CD4-positive, alpha-beta T cell treated with Interleukin-6 at 100 ng/mL for 8 hours (primary cell): ENCODE measurements at places on chromosomes 6 and 20.

GRCh38 chr6:163459536-163459935 is 45.0 kb downstream of the QKI start:
- DNase-seq, result no peak

DNA sequence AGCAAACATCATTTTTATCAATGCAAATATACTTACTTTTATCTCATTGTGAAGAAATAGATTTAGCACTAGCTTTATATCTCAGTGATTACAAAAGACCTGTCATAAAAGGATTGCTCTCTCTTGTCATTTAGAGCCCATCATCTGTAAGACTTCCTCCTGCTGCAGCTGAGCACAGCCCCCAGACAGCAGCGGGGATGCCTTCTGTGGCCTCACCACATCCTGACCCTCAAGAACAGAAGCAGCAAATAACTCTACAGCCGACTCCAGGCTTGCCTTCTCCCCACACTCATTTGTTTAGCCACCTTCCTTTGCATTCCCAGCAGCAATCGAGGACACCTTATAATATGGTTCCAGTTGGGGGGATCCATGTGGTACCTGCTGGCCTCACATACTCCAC is 127.0 kb upstream of the EDN1 start:
- peak; percentile 55 for DNase-seq

GRCh38 chr6:33761922-33762629 is 15.4 kb upstream of the IP6K3 start:
- peak; percentile 27 for DNase-seq

GRCh38 chr20:44772636-44773035 is 27.0 kb downstream of the KCNK15 start:
- no peak for DNase-seq

GRCh38 chr6:34362176-34362575 is 30.3 kb downstream of the NUDT3 start:
- DNase-seq, result no peak

DNA sequence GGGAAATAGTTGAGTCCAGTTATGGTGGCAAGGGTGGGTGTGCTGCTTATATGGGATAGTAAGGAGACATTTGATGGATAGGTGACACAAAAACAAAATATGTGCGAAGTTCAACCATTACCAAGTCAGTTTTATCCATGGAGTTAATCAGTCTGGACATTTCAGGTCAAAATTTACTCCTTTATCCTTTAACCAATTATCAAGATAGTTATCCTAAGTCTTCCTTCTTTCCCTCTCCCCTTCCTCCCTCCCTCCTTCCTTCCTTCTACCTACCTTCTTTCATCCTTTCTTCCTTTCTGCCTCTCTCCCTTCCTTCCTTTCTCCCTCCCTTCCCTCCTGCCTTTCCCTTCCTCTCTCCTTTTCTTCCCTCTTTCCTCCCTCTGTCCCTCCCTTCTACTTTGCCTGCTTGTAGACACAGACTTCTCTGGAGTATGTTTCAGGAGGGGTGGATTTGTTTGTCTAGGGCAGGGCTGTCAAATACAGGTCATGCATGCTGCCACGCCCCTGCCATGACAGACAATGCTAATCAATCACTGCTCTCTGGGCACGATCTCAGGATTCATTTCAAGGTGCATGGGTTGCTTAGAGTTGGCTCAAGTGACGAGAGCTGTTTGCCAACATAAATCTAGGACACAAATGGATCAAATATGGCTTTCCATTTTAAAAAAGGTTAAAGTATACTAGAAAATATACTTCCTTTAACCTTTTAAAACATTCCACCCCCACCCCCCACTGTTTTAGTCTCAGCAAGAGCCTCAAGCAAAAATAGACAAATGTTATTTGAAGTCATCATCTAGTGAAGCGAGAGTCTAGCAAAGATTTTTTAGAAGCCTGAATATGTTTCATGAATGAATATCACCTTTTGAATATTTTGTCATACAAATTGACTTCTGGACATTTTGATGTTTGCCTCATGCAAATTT is 281.6 kb upstream of the CITED2 start:
- DNase-seq, result no peak

GRCh38 chr6:30061858-30062458 is 893 bp downstream of the POLR1H start:
- peak; percentile 50 for DNase-seq

DNA sequence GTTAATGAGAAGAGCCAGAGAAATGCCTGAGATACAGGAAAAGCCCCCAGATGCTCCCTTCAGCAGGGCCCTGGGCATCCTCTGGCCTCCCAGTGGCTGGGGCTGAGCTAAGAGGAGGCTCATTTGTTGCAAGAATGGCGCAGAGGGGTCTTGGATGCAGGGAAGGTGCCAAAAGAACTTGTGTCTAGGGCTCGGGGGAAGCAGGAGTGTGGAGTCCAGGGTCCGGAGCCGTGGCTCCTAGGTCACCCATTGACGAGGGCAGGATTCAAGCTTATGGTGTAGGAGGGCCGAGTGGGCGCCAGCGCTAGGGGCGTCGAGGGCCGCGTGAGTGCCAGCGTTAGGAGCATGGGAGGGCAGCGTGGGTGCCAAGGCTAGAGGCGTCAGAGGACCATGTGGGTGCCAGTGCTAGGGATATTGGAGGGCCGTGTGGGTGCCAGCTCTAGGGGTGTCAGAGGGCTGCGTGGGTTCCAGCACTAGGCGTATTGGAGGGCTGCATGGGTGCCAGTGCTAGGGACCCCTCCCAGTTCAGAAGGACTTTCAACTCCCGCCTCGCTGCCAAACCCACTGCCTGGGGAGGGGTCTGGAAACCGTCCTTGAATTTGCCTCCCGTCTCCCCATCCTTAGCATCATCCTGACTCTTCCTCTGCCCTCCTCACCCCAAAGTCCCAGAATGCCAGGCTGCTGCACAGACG is 250.5 kb upstream of the AFDN start:
- no peak for DNase-seq

GRCh38 chr20:41649489-41649888 is 31.3 kb upstream of the CHD6 start:
- no peak for DNase-seq

DNA sequence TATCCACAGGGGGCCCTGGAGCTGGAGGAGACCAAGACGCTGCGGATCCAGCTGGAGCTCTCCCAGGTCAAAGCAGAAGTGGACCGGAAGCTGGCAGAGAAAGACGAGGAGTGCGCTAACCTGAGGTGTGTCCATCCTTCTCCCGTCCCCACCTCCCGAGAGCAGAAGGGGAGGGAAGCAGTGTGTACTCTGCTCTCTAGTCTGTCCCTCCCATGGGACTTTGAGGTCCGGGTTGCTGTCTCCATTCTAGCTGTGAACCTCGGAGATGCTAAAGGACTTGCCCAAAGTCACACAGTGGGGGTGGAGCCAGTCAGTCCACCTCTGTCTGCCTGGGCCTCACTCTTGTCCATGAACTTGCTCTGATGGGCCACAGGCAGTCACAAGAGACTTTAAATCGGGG is 44.1 kb downstream of the MYH7B start:
- no peak for DNase-seq

DNA sequence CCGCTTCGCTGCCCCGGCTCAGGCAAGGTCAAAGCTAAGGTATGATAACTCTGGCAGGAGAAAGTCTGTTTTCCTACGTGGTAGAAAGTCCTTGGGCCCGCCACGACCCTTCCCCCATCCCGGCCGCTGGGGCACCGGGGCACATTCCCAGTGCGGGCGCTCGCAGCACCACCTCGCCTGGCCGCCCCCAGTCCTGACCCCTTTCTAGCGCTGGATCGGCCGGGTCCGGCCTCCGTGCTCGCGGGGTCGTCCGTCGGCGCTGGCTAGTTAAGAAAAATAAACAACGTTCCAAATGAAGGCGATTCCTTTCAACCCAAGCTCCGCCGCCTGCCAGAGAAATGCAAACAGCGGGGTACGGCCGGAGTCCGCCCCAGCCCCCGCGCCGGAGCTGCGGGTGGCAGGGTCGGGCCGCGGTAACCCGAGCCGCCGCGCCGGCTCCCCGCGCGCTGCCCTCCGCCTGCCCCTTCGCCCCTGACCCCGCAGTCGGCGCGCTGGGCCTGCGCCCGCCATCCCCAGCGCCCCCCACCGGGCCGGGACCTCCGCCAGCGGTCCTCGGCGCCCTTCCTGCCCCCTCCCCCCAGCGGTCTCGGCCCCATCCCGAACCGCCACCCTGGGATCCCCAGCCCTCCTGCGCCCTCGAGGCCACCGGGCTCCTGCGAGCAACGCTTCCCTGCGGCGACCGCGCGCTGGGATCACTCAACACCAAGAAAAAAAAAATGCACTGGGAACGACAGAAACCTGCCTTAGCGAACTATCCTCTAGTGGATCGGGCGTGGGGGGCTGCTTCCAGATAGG is 37.6 kb downstream of the NCR2 start:
- no peak for DNase-seq

DNA sequence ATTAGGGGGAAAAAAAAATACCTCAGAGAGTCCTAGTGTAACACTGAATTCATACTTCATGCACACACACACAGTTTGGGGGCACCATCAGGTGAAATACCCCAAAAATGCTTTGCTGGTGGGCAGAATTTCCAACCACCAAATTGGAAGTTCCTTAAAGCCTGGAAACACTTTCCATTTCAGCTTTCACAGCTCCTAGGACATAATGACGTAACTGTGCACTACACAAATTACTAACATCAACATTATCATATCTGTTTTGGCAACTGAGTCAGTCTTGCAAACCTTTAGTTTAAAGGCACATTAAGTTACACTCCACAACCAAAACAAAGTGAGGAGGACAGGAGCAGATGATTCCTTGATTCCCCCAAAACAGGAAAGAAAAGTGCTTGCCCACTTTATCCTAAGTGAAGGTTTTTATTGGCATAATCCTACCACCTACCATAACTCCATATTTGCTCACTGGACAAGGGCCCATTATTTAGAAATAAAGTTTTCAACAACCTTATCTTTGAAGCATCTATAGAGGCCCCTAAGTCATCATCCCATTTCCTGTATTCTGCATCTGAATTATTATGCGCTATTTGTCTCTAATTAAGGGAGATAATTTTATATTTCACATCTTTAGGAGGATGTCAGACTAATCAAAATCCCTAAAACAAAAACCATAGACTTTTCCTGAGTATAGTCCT is 3.4 kb downstream of the MBOAT1 start:
- no peak for DNase-seq

GRCh38 chr6:42257063-42257462 is 39.4 kb upstream of the MRPS10 start:
- no peak for DNase-seq

DNA sequence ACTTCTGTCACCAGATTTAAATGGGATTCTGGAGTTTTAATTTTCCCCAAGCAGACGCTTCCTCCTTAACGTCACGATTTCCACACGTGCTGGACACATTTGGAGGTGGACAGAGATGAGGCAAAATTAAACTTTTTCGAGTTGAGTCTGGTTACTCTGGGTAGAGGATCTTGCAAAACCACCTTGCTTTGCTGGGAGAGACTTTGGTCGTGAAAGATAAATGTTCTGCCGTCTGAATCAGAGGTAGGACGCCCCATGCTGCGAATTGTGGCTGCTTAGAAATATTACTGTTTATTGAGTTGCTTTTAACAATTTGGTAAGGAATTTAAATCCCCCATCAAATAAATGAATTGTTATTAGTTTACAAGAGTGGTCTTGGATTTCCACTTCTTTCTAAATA is 46.8 kb downstream of the CTCFL start:
- no peak for DNase-seq
